ENCODE measurements at places on chromosomes 7 and 10. TPM values are rescaled to one million over a fixed set of nuclear protein-coding genes. Genes with fewer than 3 reads are reported as not detected.

The CRHR2 gene
- total RNA-seq: 0.23 TPM

The C7orf33 gene
- total RNA-seq: not detected

The TAS2R3 gene
- total RNA-seq: 3.9 TPM

The GRM8 gene
- 6.6 TPM for total RNA-seq

The FAM20C gene
- 24.8 TPM for total RNA-seq

The ADAMTS14 gene
- 2.9 TPM for total RNA-seq

The IL2RA gene
- not detected for total RNA-seq

The ICA1 gene
- 45.2 TPM for total RNA-seq

The MSS51 gene
- 5.1 TPM for total RNA-seq

The CCL24 gene
- not detected for total RNA-seq

The STRIP2 gene
- 7.4 TPM for total RNA-seq

The OPN1SW gene
- total RNA-seq: not detected

The BET1 gene
- total RNA-seq: 35.7 TPM

The DMBT1 gene
- not detected for total RNA-seq

The OR2AE1 gene
- not detected for total RNA-seq

The SPDYE5 gene
- total RNA-seq: not detected

The FAM180A gene
- not detected for total RNA-seq

The DEPP1 gene
- 0.12 TPM for total RNA-seq

The PLAU gene
- total RNA-seq: 13.3 TPM

The HOGA1 gene
- not detected for total RNA-seq

The FOXI2 gene
- 1.1 TPM for total RNA-seq

The CNPY4 gene
- 11.3 TPM for total RNA-seq

The OPALIN gene
- total RNA-seq: not detected

The PPP1R17 gene
- 0.52 TPM for total RNA-seq

The MUC3A gene
- total RNA-seq: 16.3 TPM

The PSTK gene
- 4.8 TPM for total RNA-seq

The SLC29A3 gene
- total RNA-seq: 8.3 TPM
